Activated naive CD8-positive, alpha-beta T cell treated with anti-CD3 and anti-CD28 coated beads, Interleukin-2, amount 10 ng/mL, durations not matched to agents 7 days and 5 days (primary cell): ENCODE measurements at places on chromosomes 6 and 20.

DNA sequence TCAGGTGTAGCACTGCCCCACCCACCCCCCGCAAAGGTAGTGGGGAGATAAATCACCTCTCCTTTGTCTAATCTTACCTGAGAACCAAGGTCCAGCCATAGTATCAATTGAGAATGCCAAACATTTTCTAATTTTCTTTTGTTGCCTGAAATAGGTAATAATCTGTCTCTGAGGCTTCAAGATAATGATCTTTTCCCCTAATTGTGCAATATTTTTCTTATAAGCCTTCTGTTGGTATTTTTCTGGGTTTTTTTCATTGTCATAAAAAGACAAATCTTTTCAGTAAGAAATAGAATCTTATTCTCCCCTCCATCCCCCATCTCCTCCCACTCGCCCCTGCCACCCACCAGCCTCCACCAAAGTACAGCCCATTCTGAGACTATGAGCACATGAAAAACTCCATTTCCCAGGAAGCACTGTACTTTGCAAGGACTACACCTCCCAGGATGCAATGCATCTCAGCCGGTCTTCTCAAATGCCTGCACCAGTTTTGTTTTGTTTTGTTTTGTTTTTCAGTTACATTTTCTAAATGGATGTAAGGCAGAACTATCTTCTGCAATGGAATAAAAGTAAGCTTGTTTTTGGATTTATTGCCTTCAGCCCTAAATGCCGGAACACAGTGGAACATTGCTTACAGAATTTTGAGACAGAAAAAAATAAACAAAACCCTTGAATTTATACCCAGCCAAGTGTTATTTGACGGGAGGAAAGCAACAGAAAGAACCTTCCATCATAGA, 268.0 kb downstream of the TFAP2A start:
- no peak for DNase-seq
- no peaks in the 10 kb centered on the region for H3K27me3 ChIP-seq

DNA sequence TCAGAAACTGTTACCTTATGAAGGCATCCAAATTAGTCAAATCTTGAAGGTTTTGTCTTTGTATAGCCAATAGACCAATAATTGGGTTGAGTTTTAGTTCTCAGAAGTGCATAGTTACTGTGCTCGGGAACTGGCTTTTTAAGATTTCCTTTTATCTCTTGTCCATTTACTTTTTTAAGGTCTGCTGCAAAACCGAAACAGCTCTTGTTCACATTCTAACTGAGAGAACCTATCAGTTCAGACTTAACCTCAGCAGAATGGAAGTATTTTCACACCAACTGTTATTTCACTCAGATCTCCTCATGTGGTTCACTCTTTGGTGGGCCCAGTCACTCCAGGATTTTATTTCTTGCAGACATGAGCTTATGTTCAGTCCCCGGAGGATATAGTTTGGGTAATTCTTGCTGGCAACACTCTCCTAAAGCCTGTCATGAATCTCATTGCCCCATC, 55.5 kb downstream of the TPBG start:
- H3K36me3 ChIP-seq = no peaks in the 10 kb centered on the region
- no peak overlapping the region for H3K4me3 ChIP-seq
- no peak overlapping the region for H3K27ac ChIP-seq
- no peaks in the 10 kb centered on the region for H3K27me3 ChIP-seq

GRCh38 chr6:82259389-82259788, 11.8 kb upstream of the IBTK start:
- H3K4me1 ChIP-seq = no peaks in the 10 kb centered on the region
- no peak overlapping the region for H3K27ac ChIP-seq
- no peak for DNase-seq
- H3K36me3 ChIP-seq = no peaks in the 10 kb centered on the region
- H3K27me3 ChIP-seq = peaks cover 13% of the 10 kb centered on the region

GRCh38 chr6:14337152-14337551, 219.6 kb downstream of the CD83 start:
- H3K4me1 ChIP-seq = peaks cover 5% of the 10 kb centered on the region
- H3K27ac ChIP-seq = no peak overlapping the region
- H3K27me3 ChIP-seq = peaks cover 14% of the 10 kb centered on the region
- DNase-seq = no peak
- no peak overlapping the region for H3K4me3 ChIP-seq

DNA sequence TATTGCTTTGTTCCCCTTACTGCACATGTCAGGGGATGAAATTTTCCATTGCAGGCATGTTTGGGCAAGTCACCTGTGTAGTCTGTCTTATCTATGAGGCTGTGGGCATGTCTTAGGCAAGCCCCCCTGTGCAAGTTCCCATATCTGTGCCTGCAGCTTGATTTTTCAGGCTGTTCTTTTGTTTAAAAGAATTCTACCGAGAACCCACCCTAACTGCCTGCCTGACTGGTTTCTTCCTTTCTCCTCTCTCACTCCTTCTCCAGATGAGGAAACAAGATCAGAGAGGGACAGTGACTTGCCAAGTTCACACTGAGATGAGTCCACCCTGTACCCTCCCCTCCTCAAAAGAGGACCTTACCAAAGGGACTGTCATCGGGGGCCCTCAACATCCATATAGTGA, 11.0 kb downstream of the TREML2 start:
- no peak for DNase-seq
- no peaks in the 10 kb centered on the region for H3K27me3 ChIP-seq
- H3K27ac ChIP-seq = no peak overlapping the region
- no peak overlapping the region for H3K4me3 ChIP-seq
- peaks cover 44% of the 10 kb centered on the region for H3K4me1 ChIP-seq

GRCh38 chr6:150413781-150414281, 45.0 kb downstream of the IYD start:
- no peaks in the 10 kb centered on the region for H3K36me3 ChIP-seq
- DNase-seq = no peak
- peaks cover 42% of the 10 kb centered on the region for H3K27me3 ChIP-seq
- no peak overlapping the region for H3K4me3 ChIP-seq
- H3K27ac ChIP-seq = no peak overlapping the region

- no peak overlapping the region for H3K27ac ChIP-seq
- H3K4me3 ChIP-seq = no peak overlapping the region
- H3K36me3 ChIP-seq = no peaks in the 10 kb centered on the region
- no peak for DNase-seq
- H3K27me3 ChIP-seq = no peaks in the 10 kb centered on the region
Observed at GRCh38 chr6:64831680-64832079, 875.3 kb downstream of the EYS start.

DNA sequence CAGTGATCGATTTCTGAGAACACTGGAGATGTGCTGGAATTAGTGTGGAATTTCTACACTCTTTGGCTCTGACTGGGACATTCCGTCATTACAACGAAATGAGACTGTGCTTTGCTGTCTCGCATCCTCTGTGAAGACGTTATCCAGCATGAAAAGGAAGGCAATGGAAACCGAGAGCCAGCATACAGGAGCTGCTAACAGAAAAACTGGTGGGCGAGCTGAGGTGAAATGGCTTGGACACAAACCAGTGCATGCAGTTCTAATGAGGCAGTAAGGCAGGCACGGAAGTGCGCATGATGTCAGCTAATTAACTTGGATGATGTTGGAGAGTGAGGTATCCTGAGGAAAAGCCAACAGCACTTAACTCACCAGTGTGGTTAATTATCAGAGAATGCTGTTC, 202.8 kb upstream of the AGPAT4 start:
- no peak overlapping the region for H3K27ac ChIP-seq
- H3K4me1 ChIP-seq = no peaks in the 10 kb centered on the region
- H3K4me3 ChIP-seq = no peak overlapping the region
- H3K36me3 ChIP-seq = no peaks in the 10 kb centered on the region

DNA sequence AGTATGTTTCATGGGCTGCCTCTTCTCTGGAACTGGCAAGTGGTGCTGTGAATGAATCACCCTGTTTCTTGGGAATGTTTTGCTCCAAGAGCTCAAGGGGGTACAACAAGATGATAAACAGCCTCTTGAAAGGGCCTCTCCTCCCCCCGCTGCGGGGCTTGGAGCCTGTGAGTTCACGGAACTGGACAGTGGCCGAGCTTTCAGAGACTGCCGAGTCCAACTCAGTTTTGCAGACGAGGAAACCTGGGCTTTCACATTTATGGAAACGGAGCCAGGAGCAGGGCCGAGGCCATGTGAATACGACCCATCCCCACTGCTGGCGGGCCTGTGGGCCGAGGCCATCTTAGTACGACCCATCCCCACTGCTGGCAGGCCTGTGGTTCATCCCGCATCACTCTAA, 18.2 kb upstream of the SRC start:
- H3K4me1 ChIP-seq = peaks cover 2% of the 10 kb centered on the region
- no peak overlapping the region for H3K4me3 ChIP-seq
- H3K27ac ChIP-seq = no peak overlapping the region
- H3K27me3 ChIP-seq = no peaks in the 10 kb centered on the region
- DNase-seq = no peak

DNA sequence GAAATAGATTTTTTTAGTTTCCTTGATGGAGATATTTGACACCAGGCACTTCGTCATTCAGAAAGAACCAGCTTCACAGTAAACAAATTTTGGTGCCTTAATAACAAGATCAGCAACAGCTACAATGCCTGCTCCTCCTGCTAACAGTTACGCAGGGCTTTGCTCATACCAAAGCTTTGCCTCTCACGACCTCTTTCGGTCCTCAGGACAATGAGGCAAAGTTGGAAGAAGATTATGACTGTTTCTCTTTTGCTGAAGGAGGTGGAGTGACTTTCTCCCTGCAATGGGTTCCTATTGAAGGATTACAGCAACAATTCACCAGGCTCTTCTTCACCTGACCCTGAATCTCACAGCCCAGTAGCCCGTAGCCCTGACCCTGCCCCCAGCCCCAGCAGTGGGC, 440.1 kb downstream of the PREX1 start:
- DNase-seq = no peak
- no peaks in the 10 kb centered on the region for H3K36me3 ChIP-seq
- H3K4me3 ChIP-seq = no peak overlapping the region
